ENCODE measurements at places on chromosomes 7 and 10.

GRCh38 chr7:38934536-38934935 is 25.5 kb upstream of the VPS41 start:
- no peak for DNase-seq

DNA sequence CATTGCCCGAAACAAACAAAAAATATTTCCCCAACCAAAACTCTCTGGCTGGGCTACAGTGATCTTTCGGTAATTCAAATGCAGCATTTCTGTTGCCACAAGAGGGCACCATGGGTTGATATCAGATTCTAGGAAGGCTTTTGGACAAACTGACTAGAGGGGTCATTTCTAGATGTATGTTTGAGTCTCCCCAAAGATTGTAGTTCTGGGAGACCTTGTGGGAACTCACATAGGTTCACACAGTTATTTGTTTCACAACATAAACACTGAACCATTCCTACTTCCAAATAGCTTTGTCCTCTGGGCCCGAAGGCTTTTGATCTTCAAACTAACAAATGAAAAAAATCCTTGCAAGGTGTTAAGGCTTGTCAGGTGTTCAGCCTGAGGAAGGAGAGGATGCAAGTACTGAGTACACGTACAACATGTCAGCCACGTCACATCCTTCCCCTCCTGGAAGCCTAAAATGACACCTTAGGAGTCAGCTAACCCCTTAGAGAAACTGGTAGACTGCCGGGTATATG is 37.0 kb upstream of the IL15RA start:
- no peak for DNase-seq

DNA sequence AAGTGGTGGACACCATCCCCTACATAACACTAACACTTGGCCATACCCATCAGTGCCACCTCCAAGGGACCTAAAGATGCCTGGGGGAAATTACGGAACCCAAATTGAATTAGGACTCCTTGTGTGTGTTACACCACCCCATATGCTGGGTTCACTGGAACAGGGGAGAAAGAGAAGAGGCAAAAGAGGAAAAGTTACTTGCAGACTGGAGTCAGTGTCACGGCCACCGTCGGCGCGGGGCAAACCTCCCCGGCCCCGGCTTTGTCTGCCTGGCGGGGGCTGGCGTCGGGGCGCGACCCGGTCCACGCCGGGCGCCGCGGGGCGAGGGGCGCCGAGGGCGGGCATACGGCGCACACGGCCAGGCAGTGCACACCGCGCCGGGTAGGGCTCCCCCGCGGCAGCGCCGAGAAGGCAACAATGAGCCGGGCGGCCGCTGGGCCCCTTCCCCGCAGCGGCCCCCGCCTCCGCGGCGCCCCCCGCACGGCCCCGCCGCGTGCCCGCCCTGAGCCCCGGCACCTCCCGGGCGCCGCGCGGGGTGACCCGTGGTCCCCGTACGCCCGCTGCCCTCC is 171.1 kb downstream of the FAM107B start:
- DNase-seq: no peak

DNA sequence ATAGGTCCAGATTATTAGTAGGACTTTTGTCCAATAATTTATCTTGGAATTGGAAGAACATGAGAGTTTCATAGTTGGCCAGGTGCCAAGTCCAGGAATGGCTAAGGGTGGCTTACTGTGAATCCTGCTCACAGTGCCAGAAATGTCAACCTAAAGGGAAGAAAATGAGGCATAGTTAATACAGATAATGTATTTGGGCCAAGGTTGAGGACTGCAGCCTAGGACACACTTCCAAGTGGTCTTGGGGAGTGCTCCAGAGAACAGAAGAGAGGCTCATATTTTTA is 78.2 kb downstream of the MAPK8 start:
- DNase-seq: no peak

DNA sequence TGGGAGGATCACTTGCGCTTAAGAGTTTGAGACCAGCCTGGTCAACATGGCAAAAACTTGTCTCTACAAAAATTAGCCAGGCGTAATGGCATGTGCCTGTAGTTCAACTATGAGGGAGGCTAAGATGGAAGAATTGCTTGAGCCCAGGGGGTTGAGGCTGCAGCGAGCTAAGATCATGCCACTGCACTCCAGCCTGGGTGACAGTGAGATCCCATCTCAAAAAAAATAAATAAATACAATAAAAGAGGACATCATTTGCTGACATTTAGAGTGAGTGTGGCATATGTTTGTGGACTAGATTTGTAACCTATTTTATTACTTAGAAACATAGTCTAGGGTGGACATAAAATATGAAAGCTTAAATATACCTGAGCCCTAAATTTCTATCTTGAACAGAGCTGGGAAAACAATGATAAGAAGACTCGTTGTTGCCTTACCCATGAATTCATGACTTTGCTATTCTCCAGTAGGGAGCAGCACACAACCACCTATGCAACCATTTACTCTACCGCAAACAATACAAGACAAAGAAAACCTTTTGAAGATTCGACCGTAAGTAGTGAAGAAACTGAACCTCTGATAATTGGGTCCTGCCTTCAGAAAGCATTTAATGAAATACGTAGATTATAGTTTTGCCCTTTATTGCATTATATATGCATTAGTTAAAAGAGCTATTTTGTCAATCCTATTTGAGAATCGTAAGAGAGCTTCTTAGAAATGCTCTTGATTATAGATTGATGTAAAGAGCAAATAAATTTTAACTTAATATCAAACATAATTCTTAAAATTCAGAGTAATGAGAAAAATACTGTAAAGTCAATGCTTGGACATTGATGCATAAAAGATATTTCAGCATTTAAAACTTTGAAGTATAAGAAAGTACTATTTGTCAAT is 83.5 kb downstream of the GNAT3 start:
- no peak for DNase-seq

- peak; percentile 72 for DNase-seq
These were observed 22.3 kb downstream of the IMPDH1 start for GRCh38 chr7:128387216-128388144.

GRCh38 chr7:26705567-26705966 is 158.8 kb downstream of the SKAP2 start:
- no peak for DNase-seq

DNA sequence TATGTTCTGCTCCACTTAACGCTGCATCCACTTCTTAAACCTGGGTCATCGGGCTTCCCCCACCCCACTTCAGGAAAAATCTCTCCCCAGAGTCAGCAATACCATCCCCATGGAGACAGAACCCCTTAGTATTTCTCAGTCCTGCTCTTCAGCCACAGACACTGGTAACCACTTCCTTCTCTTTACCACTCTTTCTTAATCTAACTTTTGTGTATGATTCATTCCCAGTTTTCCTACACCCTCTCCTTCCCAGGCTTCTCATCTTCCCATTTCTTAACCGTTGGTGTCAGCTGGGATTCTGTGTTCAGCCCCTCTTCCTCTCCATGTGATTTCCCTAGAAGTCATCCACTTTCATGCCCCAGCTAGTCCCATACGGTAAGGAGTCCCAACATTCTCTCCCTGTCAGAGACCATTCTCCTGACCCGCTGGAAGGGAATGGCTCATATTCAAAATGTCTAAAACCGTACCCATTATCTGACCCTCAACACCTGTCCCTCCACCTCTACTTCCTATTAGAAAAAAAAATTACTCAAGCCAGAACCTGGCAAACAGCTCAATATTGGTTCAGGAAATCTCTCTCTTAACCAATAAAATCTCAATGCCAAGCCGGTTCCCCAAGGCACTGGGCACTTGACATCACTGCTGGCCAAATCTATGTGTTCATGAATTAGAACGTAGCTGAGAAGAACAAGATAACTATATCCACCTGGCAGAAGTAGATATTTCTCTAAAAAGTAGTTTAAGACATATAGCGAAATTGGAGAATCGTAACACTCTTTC is 89.4 kb downstream of the DGKI start:
- no peak for DNase-seq

DNA sequence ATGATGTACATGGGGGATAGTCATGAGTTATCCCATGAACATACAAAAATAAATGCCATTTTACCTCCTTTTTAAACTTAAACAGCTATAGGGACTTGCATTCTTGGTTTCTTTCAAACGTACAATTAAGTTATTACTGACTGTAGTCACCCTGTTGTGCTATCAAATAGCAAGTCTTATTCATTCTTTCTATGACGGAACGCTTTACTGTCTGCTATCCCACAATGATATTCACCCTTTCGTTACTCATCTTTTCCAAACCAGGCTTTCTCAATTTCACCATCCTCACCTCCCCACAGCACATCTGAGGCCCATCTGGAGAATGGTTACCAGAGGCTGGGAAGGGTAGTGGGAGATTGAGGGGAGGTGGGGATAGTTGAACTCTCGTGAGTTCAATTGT is 218.8 kb downstream of the PHF14 start:
- no peak for DNase-seq

DNA sequence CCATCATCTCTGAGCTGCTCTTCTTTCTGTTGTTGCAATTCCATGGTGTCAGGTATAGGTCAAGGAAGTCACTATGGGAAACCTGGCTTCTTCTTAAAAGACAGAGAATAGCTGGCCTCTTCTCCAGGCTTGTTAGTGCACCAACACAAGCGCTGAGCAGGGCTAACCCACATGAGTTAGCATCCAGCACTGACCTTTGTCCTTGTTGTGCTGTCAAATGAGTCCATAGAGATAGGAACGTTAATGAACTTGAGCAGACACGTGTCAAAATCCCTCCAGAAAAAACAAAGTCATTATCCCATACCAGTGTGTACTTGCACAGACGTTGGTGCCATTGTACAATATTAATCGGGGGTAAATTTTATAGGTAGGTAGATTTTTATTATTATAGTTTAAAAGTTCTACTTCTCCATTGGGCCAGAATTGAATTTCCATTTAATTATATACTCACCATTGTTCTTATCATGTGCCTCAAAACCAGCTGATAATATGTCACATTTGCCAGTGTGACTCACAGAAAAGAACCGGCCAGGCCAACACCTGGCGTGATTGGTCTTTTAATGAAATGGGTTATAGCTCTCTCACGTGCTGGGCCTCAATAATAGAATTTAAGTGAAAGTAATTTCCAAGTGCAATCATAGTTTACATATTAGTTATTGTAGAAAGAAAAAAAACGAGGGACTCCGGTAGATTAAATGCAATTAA is 468.8 kb upstream of the MGMT start:
- no peak for DNase-seq

DNA sequence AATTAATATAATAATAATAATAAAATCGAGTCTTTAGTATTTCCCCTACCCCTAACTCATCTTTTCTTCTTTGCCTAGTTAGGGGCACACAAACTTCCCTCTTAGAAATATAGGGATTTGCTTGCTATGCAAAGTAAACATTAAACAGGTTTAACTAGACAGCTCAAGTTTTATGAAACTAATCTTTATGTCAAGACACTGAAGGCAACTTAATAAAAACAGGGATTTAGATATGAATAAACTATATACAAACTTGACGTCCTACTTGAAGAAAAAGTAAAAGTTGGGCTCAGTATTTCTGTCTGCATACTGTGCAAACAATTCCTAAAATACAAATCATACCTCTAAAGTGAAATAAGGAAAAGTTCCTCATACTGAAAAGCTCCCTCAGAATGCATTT is 52.1 kb upstream of the CAV2 start:
- no peak for DNase-seq

GRCh38 chr10:404346-404745 is 269.1 kb downstream of the ZMYND11 start:
- DNase-seq: no peak

DNA sequence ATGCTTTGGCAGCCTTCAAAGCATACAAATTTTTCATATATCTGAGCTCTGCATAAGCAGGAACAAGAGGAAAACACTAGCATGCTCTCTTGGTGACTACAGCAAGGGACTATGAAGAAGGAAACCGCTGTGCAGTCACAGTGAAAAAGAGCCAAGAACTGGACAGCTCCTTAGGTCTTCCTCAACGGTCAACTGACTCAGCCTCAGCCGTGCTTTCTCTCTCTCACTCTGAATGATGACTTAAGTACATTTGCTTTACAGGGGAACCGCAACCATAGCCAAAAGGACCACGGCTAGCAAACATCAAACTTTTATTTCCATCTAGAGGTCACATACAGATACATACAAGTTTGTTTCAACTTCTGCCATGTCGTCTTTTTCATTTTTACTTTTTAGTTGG is 69.9 kb downstream of the HYCC1 start:
- no peak for DNase-seq

GRCh38 chr10:133391249-133391635 is 2.7 kb upstream of the MTG1 start:
- DNase-seq: no peak

DNA sequence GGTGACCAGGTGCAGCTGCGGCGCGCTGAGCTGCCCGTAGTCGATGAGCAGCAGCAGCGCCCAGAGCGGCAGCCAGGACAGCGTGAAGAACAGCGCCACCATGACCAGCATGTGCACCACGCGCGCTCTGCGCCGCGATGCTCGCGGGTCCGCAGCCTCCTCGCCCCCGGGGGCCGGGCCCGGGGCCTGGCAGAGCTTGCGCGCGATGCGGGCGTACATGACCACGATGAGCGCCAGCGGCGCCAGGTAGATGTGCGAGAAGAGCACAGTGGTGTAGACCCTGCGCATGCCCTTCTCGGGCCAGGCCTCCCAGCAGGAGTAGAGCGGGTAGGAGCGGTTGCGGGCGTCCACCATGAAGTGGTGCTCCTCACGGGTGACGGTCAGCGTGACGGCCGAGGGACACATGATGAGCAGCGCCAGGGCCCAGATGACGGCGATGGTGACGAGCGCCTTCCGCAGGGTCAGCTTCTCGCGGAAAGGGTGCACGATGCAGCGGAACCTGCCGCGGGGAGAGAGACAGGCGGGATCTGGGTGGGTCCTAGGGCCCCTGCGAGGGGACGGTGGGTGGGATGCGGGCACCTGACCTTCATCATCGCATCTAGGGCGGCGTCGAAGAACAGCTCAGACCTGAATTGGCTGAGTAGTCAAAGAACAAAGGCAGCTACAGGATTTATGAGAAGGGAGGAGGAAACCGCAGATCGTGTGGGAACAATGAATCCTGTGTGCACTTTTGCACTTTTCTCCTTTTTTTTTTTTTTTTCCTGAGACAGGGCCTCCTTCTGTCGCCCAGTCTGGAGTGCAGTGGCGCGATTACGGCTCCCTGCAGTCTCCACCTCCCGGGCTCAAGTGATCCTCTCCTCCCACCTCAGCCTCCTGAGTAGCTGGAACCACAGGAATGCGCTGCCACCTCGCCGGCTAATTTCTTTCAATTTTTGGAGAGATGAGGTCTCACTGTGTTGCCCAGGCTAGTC is 22.4 kb upstream of the PPA1 start:
- DNase-seq: peak; percentile 38

DNA sequence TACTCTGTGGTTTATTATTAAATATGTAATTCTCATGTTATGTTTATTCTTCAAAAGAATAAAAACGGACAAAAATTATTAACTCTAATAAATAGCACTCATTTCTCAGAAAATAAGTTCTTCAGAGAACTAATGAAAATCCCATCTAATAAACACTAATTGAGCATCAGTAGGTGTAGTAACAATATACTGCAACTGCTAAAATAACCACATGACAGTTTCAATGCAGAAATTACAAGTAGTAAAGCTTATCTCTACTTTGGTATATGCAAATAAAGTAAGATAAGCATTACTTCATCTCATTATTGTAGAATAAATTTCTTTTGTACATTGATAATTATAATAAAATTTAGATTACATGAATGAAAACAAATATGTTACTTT is 56.4 kb upstream of the DKK1 start:
- no peak for DNase-seq
